ENCODE measurements at places on chromosomes 13 and 19.

- DNase-seq, result no peak
Measured at GRCh38 chr13:89568746-89569145, 1778.7 kb upstream of the MIR17HG start.

DNA sequence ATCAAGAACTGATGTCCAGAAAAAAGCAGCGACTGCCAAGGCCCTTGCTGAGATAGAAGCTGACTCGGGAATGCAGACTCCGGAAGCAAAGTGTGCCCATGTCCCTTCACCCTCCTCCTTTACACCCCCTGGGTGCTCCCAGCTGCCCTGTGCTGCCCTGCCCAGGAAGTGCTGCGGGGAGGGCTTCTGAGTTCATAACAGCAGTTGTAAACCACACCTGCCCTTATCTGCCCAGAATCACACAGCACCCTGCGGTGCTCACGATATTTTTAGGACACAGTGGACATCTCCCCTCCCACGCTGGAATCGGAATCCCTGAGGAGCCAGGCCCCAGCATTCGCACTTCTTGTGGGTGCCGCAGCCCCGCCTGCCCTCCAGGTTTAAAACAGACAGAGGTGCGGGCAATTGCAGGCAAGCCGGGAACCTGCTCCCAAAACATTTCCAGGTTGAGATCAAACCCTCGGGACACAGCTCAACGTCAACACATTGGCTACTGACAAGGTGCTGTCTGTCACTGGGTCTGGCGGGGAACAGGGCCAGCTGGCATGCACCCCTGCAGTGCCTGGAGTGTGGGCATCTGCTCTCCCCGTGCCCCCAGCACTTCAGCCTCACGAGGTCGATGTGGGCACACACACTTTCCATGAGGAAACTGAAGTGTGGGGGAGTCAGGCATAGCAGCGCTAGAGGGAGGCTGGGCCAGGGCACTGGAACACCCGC lies 36.8 kb downstream of the RAB20 start:
- no peak for DNase-seq

GRCh38 chr13:41624041-41624440 lies 166.7 kb downstream of the RGCC start:
- DNase-seq, result no peak

- DNase-seq, result no peak
Measured at GRCh38 chr13:111344471-111345191, 24.2 kb downstream of the TEX29 start.

DNA sequence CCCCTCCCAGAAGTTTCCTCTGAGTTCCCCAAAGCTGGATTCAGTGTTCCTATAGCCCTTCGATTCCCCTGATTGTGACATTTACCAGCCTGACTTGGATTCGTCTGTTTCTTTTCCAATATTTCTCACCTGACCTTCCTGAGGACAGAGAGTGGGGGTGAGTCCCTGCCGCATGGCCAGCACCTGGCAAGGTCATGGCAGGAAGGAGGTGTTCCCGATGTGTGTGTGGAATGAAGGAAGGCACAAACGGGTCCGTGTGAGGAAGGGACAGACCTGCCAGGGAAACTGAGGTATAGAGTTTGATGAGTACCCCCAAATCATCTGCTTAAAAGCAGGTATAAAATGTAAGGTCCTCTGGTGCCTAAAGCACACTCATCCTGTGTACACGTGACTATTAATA lies 3.3 kb downstream of the COL4A1 start:
- DNase-seq, result no peak

DNA sequence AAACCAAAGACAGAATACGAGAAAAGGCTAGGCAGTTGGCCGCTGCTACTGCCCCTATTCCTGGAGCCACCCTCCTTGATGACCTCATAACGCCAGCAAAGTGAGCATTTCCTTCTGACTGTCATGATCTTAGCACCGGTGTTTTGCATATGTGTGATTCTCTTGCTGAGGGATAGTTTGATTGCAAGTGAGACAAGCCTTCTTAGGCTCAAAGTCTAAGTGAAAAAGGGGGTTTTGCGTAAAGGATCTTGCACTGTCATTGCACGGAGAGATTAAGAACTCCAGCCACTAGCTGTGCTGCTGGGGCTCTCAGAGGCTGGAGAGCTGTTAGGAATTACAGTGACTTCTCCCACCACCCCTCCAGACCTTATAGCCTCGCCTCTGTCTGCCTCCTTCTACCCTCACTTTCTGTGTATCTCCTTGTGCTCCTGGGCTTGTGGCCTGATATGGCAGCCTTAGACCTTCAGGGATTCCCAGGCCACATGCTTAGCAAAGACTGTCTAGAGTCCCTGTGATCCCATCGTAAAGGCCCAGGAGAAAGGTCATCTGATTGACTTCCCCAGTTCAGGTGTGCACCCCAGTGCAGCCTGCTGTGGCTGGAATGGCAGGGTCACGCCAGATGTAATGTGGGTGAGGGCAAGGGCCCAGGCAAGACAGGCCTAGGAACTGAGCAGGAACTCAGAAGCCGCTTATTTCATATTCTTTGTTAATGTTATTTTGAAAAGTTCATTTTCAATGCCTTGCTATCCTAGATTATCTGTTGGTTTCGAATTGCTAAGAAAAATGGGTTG lies 12.6 kb downstream of the GPATCH1 start:
- DNase-seq, result no peak

- DNase-seq, result no peak
Measured at GRCh38 chr13:80548915-80549314, 208.0 kb upstream of the SPRY2 start.

DNA sequence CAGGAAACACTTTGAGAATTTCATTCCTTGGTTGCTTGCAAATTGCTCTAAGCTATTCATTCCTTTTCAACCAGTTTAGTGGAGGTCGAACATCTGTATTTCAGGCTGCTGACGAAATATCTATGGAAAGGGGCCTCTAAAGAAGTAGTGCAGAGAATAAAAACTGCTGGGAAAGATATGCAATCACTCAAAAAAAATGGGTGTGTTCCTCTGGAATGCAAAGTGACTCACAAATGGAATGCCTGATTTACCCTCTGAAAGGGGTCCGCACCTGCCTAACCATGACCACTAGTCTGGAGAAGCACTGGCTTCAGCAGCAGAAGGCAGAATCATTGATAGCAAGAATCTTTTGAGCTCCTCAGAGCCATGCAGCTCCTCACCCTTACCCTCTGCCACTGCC lies 129.4 kb downstream of the PCDH9 start:
- DNase-seq, result no peak

DNA sequence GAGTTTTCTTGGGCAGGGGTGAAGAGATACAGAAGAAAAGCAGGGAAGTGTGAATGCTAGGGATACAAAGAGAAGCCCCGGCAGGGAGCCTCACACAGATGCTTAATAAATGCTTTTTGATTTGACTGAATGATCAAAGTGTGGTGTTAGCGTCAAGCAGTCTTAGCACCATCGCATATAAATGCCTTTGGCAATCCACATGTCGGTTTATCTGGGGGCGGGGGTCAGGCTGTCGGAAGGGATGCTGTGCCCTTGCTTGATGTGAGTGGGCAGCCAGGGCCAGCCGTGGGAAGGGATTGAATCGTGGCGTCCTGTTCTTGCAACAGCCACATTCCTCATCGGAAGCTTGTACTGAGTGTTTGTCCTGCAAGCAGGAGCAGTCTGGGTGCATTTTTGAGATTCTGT lies 173.1 kb downstream of the LACC1 start:
- no peak for DNase-seq

DNA sequence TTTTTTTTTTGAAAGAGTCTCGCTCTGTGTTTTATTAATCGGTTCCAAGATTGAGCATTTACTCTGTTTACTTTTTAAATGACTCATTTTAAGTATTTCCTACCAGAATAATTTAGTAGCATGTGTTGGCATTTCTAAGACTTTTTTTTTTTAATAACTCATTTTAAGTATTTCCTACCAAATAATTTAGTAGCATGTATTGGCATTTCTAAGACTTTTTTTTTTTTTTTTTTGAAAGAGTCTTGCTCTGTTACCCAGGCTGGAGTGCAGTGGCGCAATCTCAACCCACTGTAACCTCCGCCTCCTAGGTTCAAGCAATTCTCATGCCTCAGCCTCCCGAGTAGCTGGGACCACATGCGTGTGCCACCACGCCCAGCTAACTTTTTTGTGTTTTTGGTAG lies 13.1 kb downstream of the SETDB2 start:
- DNase-seq, result no peak

GRCh38 chr19:4640247-4641000 lies 1.1 kb downstream of the TNFAIP8L1 start:
- no peak for DNase-seq

- DNase-seq, result no peak
Measured at GRCh38 chr19:8413629-8413995, 507 bp downstream of the MARCHF2 start.

GRCh38 chr19:10820173-10820572 lies 15.8 kb downstream of the TMED1 start:
- DNase-seq, result no peak

DNA sequence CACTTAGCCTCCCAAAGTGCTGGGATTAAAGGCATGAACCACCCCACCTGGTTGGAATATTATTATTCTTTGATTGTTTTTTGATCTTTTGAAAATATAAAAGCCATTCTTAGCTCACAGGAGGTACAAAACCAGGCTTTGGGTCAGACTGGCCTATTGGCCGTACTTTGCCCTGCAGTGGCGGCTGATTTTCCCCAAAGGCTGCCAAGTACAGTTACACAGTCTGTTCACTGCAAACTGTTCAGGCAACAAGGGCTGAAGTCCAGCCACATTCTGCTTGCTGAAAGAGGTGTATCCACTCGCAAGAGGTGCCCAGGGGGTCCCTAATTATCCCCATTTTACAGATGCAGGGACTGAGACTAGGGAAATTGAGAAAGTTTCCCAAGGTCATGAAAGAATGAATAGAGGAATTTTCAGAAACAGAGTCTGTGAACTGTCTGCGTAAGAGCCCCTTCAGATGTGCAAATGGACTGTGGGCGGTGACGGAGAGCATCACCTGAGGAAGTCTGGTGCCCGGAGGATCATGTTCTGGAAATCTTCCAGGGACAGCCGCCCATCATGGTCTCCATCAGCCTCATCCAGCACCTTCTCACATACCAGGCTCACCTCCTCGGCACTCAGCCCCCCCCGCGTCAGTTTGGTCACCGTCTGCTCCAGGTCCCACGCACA lies 9.0 kb downstream of the CIB3 start:
- no peak for DNase-seq

- DNase-seq, result no peak
Measured at GRCh38 chr13:66359910-66360552, 870.1 kb downstream of the PCDH9 start.

GRCh38 chr19:40932008-40932959 lies 50.3 kb upstream of the CYP2A7 start:
- DNase-seq, result no peak

- no peak for DNase-seq
Measured at GRCh38 chr19:52190487-52191293, 838 bp downstream of the PPP2R1A start.

DNA sequence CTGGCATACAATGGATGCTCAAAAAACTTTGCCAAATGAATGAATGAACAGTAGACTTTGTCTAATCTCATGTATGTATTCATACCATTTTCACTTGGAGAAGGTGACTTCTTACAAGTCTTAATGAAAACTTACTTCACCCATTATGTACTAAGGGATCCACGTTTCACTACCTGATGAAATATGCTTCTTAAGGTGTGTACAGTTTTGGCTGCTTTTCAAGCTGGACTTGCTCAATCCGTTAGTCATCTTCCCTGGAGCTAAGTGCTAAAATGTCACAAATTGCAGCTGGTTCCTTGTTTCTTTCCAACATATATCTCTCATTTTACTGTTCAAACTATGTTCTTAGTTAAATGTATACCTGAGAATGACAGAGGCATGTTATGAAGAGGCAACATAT lies 4.2 kb upstream of the CCNA1 start:
- no peak for DNase-seq

GRCh38 chr19:48964205-48965039 lies 687 bp upstream of the FTL start:
- DNase-seq, result no peak

DNA sequence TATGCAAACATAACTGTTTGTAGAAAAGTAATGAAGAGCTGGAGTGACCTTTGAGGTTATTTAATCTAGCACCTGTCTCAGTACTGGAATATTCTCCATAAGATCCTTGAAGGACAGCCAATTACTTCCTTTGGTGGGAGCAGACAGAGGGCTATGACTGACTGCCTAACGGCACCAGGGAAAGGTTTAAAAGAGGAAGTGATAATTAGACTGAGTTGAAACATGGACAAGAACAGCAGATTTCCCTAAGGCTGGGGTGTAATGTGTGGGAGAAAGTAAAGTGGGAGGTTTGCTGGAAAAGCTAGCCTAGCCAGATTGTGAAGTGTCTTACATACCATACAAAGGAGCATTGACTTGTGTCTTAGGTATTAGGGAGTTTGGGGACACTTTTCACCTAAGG lies 191.3 kb upstream of the PCDH9 start:
- no peak for DNase-seq

- no peak for DNase-seq
Measured at GRCh38 chr13:21938636-21939035, 267.8 kb downstream of the FGF9 start.

DNA sequence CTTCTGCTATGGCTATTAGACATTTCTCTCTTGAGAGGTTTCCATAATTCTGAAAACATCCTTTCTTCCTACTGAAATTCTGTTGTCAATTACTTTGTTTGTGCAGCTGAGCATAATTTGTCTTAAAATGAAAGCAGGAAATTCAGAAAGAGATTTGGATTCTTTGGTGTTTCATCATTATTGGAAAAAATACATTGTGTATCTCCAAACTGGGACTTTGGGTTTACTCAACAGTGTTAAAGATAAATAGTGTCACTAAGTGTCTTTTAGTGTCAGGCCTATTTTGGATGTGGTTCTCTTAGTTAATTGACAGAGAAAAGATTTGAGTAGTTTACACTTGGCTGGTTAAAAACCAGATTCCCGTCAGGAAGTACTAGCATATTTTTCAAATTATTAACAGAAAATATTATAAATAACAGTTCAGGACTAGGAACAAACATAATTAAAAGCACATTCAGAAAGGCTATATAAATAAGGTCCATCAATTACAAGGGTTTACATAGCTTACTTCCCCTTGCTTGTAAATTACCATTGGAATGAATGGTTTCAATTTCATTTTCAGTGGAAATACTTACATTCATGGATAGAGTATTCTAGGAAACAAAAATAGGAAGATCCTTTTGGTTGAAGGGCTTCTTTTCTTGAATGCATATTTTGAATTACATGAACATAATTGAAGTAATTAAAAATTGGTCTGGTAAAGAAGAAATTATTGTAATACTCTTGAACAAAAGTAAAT lies 483.1 kb downstream of the GPC6 start:
- no peak for DNase-seq

GRCh38 chr19:14496834-14497227 lies 904 bp upstream of the GIPC1 start:
- DNase-seq, result no peak

DNA sequence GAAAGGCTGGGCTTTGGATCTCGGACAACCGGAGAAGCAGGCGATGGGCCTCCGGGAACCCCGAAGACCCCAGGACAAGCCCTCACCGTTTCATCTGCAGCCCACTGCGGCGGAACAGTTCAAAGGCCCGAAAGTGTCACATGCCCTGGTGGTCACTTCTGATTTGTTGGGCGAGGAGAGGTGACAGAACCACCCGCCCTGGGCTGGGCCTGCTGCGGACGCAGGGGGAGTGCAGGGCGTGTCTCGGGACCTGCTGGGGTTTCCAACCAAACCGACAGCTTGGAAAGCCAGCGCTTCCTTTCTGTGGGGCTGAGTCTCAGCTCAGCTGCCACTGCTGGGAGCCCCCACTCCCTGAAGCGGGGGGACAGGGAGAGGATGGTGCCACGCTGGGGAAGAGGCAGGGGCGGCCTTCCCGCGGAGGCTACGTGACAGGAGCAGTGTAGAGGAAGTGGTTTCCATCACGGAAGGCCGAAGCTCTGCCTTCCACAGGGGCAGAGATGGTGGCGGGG lies 22.8 kb upstream of the ZBTB7A start:
- peak; percentile 32 for DNase-seq
